ENCODE measurements at places on chromosomes 2 and 18. TPM values are rescaled to one million over a fixed set of nuclear protein-coding genes. Genes with fewer than 3 reads are reported as not detected.

NEB gene
- 4.4 TPM for total RNA-seq

ADD2 gene
- 14.8 TPM for total RNA-seq

PROKR1 gene
- total RNA-seq, result 3.8 TPM

TMEM247 gene
- not detected for total RNA-seq

CAB39 gene
- total RNA-seq, result 41.4 TPM

NT5DC4 gene
- total RNA-seq, result not detected

CFC1 gene
- total RNA-seq, result 1.4 TPM

MOGAT1 gene
- 0.38 TPM for total RNA-seq

RBM44 gene
- total RNA-seq, result 0.50 TPM

ABCG8 gene
- total RNA-seq, result not detected

SCN9A gene
- total RNA-seq, result 0.45 TPM

PFN4 gene
- total RNA-seq, result not detected

SDC1 gene
- 20.2 TPM for total RNA-seq

CTNNA2 gene
- 9.8 TPM for total RNA-seq

FSHR gene
- 2.4 TPM for total RNA-seq

CKAP2L gene
- total RNA-seq, result 42.1 TPM

ALK gene
- total RNA-seq, result 0.46 TPM

MAL gene
- not detected for total RNA-seq

UPP2 gene
- total RNA-seq, result not detected

TMEM37 gene
- total RNA-seq, result 9.5 TPM

SERPINB4 gene
- total RNA-seq, result not detected

Measured in endodermal cell (in vitro differentiated cells).